ENCODE measurements at places on chromosomes 6 and 20.

GRCh38 chr20:57524511-57525176 is at the start of gene CTCFL:
CTCFL (minus strand) TSS chr20:57525140; CDS start chr20:57524205, 935 bp downstream.
- no peak for DNase-seq

- DNase-seq: no peak
Observed at GRCh38 chr6:170317718-170318117, 11.2 kb downstream of the FAM120B start.

DNA sequence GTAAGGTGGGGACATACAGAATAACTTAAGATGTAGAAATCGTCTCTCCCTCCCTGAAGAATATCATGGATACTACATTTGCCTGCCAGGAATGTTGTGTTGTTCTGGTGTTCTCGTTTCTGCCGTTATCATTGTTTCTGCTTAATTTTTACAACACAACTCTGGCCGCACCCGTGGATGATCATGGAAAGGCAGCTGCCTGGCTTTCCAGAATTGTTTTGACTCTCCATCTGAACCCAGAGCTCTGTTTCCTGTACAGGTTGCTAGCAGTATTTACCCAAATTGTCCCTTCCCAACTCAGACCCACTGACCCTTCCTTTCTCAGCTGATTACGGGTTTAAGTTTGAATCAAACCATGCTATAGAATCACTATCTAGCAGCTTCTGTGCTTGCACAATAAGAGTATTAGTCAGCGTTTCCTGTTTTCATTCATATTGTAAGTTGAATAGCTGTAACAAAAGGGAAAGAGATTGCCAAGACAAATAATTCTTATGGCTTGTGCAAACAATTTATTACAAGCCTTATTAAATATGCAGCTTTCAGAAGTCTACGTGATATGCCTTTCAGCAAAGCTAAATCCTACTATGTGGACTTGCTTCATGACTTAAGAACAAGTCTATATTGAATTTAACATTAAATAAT is 139.0 kb downstream of the MTHFD1L start:
- no peak for DNase-seq

GRCh38 chr20:50567860-50568548 is 57.8 kb downstream of the PTPN1 start:
- DNase-seq: no peak

DNA sequence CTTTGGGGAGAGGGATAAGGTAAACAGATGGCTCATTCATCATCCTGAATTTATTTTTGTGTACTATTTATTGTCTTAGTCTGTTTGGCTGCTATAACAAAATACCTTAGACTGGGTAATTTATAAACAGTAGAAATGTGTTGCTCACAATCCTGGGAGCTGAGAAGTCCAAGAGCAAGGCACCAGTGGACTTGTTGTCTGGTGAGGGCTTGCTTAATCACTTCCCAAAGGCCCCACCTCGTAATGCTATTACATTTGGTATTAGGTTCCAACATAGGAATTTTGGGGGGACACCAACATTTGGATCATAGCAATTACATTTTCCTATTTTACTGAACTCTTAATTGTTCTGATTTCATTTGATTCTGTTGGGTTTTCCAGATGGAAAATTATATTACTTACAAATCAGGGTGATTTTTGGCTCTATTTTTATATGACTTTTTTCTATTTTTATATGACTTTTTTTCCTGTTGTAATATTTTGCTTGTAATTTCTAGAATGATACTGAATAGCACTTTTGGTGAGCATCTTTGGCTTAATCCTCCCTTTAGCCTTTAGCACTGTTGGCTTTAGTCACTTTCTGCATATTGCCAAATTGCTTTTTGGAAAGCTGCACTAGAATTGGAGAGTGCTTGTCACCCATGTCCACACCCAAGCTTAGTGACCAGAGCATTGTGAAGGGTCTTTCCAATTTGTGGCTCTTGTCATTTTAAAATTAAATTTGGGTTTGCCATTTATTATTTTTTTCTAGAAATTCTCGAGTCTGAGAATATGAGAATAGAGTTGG is 43.7 kb upstream of the TULP4 start:
- DNase-seq: no peak
